ENCODE measurements at places on chromosomes 16 and 17. TPM values are rescaled to one million over a fixed set of nuclear protein-coding genes. Genes with fewer than 3 reads are reported as not detected.

GRCh38 chr17:44758414-44759085 lies at the start of gene ADAM11:
TSS of gene ADAM11 (plus strand) at chr17:44758988. CDS start at chr17:44759200, 212 bp downstream.
- no peak within 1 kb of the TSS for H3K4me3 ChIP-seq
- H3K36me3 ChIP-seq = no peaks in the 10 kb centered on the region
- H3K27ac ChIP-seq = no peak within 1 kb of the TSS
- DNase-seq = no peak
- H3K27me3 ChIP-seq = peaks cover 57% of the 10 kb centered on the region
- peaks cover 4% of the 10 kb centered on the region for H3K4me1 ChIP-seq

GRCh38 chr16:48745541-48745940 lies 135.6 kb upstream of the N4BP1 start:
- H3K27me3 ChIP-seq = no peaks in the 10 kb centered on the region
- H3K4me1 ChIP-seq = no peaks in the 10 kb centered on the region
- H3K4me3 ChIP-seq = no peak overlapping the region
- no peaks in the 10 kb centered on the region for H3K36me3 ChIP-seq

- no peak for DNase-seq
- H3K4me3 ChIP-seq = no peak overlapping the region
- H3K36me3 ChIP-seq = no peaks in the 10 kb centered on the region
- no peaks in the 10 kb centered on the region for H3K27me3 ChIP-seq
Measured at GRCh38 chr16:72312828-72313227, 140.9 kb upstream of the PMFBP1 start.

DNA sequence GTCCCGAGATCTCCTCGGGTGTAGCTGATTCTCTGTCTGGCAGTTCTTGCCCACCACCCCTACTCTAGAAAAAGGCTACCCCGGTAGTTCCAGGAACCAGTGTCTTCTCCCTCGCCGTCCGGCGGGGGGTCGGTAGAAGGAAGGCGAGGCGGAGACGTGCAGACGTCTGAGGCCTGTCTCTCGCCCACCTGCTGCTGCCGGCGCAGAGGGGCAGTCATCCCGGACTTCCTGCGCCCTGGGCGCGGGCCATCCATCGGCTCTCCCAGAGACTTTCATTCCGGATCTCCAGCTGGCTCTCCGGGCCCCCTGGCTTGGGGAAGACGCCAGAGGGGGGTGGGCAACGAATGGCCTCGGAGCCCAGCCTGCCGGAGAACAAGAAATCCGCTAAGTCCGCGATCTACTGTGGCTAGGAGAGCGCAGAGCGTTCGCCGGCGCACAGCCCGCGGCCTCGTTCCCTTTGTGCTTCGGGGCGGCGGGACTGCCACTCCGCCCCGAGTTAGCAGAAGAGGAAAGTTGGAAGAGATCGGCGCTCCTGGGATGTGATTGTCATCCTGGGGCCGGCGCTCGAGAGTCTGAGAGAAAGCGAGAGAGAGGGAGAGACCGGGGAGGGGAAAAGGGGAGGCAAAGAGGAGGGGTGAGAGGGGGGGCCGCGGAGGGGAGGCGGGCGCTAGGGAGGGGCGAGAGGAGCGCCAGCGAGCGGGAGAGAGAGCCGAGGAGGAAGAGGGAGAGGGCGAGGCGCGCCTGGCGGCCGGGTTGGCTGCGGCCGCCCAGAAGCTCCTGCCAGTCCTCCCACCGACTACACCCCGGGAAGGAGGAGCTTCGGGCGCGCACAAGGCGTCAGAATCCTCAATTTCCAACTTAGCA lies at the start of gene IRX5:
IRX5 (plus strand) TSS at position 861 of the 864 bp plus-strand sequence. CDS start 334 bp downstream, outside the sequence.
- peak within 1 kb of the TSS; percentile 58 for H3K4me3 ChIP-seq
- peaks cover 72% of the 10 kb centered on the region for H3K27me3 ChIP-seq
- H3K27ac ChIP-seq = peak within 1 kb of the TSS; percentile 77
- no peaks in the 10 kb centered on the region for H3K36me3 ChIP-seq
- DNase-seq = peak; percentile 83
- H3K4me1 ChIP-seq = peaks cover 32% of the 10 kb centered on the region

- H3K36me3 ChIP-seq = no peaks in the 10 kb centered on the region
- H3K27ac ChIP-seq = no peak overlapping the region
- H3K27me3 ChIP-seq = peaks cover 16% of the 10 kb centered on the region
- no peak overlapping the region for H3K4me3 ChIP-seq
- DNase-seq = no peak
- no peaks in the 10 kb centered on the region for H3K4me1 ChIP-seq
Measured at GRCh38 chr16:87233928-87234327, 83.3 kb downstream of the C16orf95 start.

DNA sequence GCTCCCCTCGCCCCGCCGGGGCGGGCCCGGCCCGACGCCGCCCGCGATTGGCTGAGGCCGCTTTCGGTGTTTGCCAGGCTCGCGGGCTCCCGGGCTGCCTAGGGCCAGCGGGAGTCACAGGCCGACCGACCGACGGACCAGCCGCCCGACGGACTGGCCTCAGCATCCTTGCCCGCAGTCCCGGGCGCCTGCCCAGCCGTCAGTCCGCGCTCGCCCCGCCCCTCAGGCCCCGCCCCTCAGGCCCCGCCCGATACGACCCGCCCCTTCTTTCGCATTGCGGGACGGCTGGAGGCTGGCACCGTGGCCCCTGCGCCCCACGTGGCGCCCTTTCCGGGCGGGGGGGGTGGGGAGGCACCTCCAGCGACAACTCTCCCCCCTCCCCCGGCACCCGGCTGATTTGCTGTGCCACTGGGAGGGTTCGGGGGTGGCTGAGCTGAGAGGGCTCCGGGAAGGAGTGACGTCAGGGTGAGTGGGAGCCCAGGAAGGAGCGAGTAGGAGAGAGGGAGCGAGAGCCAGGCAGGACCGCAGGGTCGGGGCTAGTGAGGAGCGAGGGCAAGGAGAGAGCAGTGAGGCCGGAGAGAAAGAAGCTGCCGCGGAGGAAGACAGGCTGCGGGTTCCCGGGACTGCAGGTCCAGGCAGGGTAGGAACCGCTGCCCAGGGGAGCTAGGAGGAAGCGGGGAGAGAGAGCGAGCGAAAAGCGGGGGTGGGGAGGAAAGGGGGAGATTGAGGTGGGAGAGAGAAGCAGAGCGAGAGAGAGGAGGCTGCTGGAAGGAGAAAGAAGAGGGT lies at the start of gene ASPHD1:
ASPHD1 (plus strand) TSS at position 387 of the 786 bp plus-strand sequence. CDS start 484 bp downstream, outside the sequence.
- DNase-seq = peak; percentile 84
- no peak within 1 kb of the TSS for H3K27ac ChIP-seq
- no peaks in the 10 kb centered on the region for H3K36me3 ChIP-seq
- peak within 1 kb of the TSS; percentile 80 for H3K4me3 ChIP-seq

DNA sequence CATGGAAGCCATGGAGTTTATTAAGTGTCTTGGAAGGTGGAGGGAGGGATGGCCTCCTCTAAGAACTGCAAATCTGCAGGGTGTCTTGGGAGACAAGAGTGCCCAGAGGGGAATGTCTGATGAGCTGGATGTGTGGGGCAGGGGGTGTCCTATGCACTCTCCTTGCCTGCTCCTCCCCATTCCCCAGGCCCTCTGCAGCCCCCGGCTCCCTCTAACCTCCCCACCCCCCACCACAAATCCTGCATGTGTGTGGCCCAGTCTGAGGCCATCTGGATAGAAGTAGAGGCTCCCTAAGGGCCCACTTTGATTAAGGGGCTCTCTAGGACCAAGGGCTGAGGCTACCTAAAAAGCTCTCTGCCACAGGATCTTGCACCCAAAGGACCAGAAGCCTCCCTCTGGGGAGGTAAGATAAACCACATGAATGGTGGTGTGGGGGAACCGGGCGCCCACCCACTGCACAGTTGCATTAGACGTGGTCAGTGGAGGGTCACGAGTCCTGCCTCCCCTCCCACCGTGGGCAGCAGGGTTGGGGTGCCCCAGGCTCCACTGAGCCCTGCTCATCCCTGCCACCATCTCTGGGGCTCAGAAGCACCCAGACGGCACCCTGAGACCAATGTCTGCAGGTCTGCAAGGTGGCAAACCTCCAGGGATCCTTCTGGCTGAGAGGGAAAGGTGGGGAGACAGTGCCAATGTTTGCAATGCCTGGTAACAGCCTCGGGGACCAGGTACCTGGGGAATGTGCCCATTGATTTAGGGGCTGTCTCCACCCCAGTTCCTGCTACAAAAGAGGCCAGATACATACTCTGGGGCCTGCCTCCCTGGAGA lies 618 bp downstream of the AANAT start:
- H3K4me1 ChIP-seq = no peaks in the 10 kb centered on the region
- H3K4me3 ChIP-seq = no peak overlapping the region
- no peak overlapping the region for H3K27ac ChIP-seq
- H3K36me3 ChIP-seq = no peaks in the 10 kb centered on the region

- no peak overlapping the region for H3K27ac ChIP-seq
- H3K4me1 ChIP-seq = peaks cover 28% of the 10 kb centered on the region
- H3K27me3 ChIP-seq = peaks cover 6% of the 10 kb centered on the region
- H3K36me3 ChIP-seq = no peaks in the 10 kb centered on the region
- DNase-seq = no peak
Measured at GRCh38 chr17:76197911-76198310, 42.4 kb downstream of the RNF157 start.

DNA sequence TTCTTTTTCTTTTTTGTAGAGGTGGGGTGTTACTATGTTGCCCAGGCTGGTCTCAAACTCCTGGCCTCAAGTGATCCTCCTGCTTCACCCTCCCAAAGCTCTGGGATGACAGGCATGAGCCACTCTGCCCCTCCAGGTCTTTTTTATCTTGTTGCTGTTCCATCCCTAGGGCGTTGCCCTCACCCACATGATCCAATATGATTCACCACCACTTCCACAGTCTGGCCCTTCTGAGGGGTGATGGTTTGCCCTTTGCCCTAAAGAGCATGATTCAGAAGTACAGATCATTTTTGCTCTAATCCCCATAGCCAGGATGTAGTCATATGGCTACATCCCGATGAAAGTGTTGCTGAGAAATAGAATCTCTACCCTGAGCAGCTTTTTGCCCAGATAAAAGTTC lies 18.8 kb downstream of the STX4 start:
- no peak overlapping the region for H3K27ac ChIP-seq
- H3K4me3 ChIP-seq = no peak overlapping the region
- DNase-seq = no peak
- H3K4me1 ChIP-seq = no peaks in the 10 kb centered on the region

DNA sequence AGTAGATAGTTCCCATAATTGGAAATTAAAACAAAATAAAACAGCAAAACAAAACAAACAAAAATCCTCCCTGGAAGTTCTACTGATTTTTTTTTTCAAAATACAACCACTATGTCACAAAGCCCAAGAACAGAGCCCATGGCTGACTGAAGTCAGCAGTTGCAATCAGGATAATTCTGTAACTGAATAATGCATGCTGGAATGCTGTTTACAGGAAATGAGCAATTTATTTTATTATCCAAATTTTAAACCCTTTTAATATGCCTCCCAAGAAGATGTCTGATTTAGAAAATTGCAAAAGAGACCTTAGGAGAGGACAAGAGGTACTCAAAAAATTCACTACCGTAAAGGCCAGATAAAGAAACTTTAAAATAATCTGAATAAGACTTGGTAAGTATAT lies 578.2 kb downstream of the TOX3 start:
- no peak for DNase-seq
- H3K4me3 ChIP-seq = no peak overlapping the region
- no peaks in the 10 kb centered on the region for H3K36me3 ChIP-seq
- H3K27me3 ChIP-seq = no peaks in the 10 kb centered on the region

DNA sequence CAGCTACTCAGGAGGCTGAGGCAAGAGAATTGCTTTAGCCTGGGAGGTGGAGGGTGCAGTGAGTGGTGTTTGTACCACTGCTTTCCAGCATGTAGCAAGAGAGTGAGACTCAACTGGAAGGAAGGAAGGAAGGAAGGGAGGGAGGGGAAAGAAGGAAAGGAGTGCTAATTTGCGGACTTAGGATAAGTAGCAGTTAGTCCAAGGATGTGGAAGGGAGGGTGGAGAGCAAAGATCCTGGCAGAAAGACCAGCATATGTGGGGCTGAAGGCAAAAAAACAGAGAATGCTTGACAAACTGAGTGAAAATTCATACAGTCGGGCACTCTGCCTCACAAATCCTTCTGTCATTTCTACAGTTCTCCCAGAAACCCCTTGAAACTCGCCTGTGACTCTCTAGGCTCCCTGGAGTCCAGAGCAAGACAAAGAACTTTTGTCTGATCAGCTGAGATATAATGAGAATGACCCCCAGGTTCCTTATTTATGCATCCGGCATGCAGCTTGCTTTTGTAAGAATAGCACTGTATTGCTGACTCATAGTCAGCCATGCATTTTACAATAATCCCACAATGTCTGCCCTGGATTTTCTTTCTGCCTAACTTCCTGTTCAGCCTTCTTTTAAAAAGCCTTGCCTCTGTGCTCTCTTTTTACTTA lies 31.5 kb downstream of the CDK5RAP3 start:
- no peak overlapping the region for H3K4me3 ChIP-seq
- DNase-seq = no peak
- peaks cover 7% of the 10 kb centered on the region for H3K4me1 ChIP-seq
- no peaks in the 10 kb centered on the region for H3K27me3 ChIP-seq
- peak overlapping the region; percentile 10 for H3K27ac ChIP-seq
- no peaks in the 10 kb centered on the region for H3K36me3 ChIP-seq

GRCh38 chr17:40622509-40622928 lies 25.1 kb downstream of the SMARCE1 start:
- DNase-seq = no peak
- H3K4me3 ChIP-seq = no peak overlapping the region
- no peaks in the 10 kb centered on the region for H3K36me3 ChIP-seq

DNA sequence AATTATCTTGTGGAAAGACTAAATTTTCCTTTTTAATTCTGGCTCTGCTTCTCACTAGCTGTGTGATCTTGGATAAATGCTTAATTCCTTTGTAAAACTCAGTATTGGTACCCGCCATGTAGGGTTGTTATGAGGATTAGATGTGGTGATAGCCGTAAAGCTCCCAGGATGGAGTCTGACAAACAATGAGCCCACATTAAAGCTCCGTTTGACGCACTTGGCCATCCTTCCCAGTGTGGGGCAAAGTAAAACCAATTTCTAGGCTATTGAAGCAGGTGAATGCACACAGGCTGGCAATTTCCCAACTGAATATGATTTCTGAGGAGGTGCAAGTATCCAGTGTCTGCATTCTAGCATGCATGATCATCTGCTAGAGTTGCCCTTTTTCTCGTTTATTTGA lies 123.6 kb downstream of the MRTFB start:
- H3K27me3 ChIP-seq = no peaks in the 10 kb centered on the region
- DNase-seq = no peak
- H3K4me1 ChIP-seq = peaks cover 33% of the 10 kb centered on the region
- no peaks in the 10 kb centered on the region for H3K36me3 ChIP-seq

DNA sequence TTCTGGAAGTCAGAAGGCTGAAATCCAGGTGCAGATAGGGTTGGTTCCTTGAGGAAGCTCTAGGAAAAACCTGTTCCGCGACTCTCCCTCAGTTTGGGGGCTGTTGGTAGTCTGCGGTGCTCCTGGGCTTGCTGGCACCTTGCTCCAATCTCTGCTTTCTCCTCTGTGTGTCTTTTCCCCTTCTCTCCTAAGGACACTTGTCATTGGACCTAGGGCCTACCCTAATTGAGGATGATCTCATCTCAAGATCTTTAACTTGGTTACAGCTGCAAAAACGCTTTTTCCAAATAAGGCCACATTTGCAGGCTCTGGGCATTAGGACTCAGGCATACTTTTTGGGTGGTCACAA lies 12.9 kb upstream of the CACNG4 start:
- no peaks in the 10 kb centered on the region for H3K27me3 ChIP-seq
- no peak overlapping the region for H3K27ac ChIP-seq
- H3K4me1 ChIP-seq = no peaks in the 10 kb centered on the region
- DNase-seq = no peak
- no peaks in the 10 kb centered on the region for H3K36me3 ChIP-seq

GRCh38 chr17:6831661-6832263 lies at the start of gene TEKT1:
TSS of gene TEKT1 (minus strand) at chr17:6831729. CDS start at chr17:6830376, 1,353 bp downstream.
- peaks cover 63% of the 10 kb centered on the region for H3K27me3 ChIP-seq
- no peak within 1 kb of the TSS for H3K4me3 ChIP-seq
- no peaks in the 10 kb centered on the region for H3K4me1 ChIP-seq
- no peaks in the 10 kb centered on the region for H3K36me3 ChIP-seq
- peak; percentile 33 for DNase-seq
- no peak within 1 kb of the TSS for H3K27ac ChIP-seq

The TNS4 gene
- 24.8 TPM for polyA plus RNA-seq

The NRN1L gene
- polyA plus RNA-seq = 5.6 TPM

The KIF2B gene
- polyA plus RNA-seq = under 0.01 TPM

The CDRT15L2 gene
- not detected for polyA plus RNA-seq

The CACNB1 gene
- polyA plus RNA-seq = 11.7 TPM
